A549 (cell line): ENCODE measurements at places on chromosomes 2 and 18.

- DNase-seq, result peak; percentile 90
Observed at GRCh38 chr18:63969942-63970808, at the start of gene SERPINB8. Gene SERPINB8 (plus strand): TSS chr18:63970081. CDS start chr18:63978309, 8,228 bp downstream.

GRCh38 chr2:64675860-64676259 lies 22.1 kb upstream of the SERTAD2 start:
- DNase-seq, result peak; percentile 32

- DNase-seq, result no peak
Observed at GRCh38 chr2:7007846-7008741, 90.9 kb downstream of the RNF144A start.

DNA sequence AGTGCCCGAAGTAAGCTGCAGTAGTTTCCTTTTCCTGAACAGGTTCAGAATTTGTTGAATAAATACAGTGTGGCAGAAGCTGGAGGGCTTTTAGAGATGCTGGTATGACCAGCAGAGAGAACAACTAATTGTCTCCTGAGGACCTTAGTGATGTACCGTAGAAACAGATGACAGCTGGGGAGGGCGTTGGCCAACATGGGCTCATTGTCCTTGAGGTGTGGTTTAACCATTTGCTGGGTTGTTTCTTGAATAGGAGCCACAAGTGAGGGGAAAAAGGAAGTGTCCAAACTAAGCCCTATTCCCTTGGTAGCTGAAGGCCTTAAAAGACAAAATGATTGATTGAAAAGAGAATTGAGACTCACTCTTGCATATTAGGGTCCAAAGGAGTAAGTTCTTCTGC lies 11.7 kb upstream of the FAM228A start:
- no peak for DNase-seq

DNA sequence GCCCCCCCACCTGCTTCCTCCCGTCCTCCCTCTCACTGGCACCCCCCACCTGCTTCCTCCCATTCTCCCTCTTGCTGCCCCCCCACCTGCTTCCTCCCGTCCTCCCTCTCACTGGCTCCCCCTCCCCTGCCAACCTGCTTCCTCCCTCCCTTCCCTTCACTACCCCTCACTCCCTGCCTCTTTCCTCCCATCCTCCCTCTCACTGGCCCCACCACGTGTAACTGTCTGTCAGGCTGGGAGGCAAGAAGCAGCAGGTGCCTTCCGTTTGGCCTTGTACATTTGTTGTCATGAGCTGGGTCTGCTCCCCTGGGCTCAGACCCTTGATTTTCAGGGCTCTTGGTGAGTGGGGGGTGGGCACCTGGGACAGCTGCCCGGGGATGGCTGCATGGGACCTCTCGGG lies 19.1 kb downstream of the RTP5 start:
- no peak for DNase-seq

GRCh38 chr2:64404002-64404731 lies 49.8 kb upstream of the LGALSL start:
- DNase-seq, result no peak

DNA sequence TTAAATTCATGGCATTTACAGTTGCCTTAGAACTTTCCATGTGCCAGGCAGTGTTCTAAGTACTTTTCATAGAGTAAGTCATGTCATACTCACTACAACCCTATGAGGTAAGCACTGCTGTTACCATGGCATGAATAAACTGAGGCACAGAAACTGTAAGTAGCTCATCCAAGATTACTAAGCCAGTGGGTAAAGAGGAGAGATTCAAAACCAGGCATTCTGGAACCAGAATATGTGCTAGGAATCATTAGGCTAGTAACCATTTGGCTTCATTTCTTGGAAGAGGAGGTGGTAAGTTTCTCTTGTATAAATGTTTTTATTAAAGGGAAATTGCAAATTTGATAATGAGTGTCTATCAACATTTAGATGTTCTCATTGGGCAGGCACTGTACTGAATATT lies 35.1 kb downstream of the SOX11 start:
- DNase-seq, result no peak

DNA sequence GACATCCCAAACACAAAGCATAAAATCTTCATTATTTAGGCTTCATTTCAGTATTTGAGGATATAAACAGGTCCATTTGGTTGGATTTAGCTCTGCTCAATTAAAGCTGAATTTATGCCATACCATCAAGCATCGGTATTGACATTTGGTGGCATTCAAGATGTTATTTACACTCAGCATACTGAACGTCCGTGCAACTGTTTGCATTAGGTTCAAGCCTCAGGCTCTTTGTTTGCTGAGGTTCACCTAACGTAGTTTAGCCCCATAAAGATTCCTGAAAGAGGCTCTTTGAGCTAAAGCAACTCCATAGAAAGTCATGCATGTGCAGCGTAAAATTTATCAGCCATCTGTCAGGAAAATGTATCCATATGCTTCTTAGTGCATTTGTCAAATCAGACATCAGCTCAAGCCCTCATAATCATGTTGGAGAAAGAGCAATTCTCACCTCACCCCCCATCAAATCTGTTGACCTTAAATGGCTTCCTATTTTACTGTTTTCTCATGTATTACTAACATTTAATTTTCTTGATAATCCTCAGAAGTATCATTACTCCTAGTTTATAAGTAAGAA lies 366.9 kb downstream of the EPHA4 start:
- no peak for DNase-seq

DNA sequence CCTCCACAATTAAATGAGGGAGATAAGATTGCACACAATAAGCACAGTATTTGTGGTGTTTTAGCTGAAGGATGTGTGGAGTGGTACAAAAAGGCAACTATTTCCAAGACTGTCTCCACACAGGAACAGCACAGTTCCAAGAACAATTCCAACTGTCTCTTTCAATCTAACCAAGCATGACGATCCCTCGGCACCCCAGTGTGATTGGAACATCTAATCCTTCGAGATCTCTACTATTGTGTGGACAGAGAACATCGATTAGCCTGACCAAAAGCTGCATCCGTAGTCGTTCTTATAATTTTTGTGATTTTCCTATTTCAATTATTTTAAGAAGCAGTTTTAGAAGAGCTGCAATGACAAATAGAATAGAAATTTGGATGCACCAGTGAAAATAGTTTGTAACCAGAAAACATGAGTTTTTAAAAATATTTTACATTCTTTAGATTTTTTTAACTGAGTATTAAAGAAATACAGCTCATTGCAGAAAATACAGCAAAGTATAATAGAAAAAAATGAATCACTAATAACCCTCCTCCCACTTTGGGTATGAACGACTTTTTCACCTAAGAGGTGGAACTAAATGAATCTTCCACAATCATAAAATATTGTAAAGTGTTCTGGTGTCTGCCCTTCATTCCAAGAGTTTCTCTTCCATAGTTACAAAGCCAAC lies 76.4 kb upstream of the CABLES1 start:
- no peak for DNase-seq

GRCh38 chr2:219706823-219707281 lies 79.4 kb downstream of the SLC4A3 start:
- DNase-seq, result no peak

DNA sequence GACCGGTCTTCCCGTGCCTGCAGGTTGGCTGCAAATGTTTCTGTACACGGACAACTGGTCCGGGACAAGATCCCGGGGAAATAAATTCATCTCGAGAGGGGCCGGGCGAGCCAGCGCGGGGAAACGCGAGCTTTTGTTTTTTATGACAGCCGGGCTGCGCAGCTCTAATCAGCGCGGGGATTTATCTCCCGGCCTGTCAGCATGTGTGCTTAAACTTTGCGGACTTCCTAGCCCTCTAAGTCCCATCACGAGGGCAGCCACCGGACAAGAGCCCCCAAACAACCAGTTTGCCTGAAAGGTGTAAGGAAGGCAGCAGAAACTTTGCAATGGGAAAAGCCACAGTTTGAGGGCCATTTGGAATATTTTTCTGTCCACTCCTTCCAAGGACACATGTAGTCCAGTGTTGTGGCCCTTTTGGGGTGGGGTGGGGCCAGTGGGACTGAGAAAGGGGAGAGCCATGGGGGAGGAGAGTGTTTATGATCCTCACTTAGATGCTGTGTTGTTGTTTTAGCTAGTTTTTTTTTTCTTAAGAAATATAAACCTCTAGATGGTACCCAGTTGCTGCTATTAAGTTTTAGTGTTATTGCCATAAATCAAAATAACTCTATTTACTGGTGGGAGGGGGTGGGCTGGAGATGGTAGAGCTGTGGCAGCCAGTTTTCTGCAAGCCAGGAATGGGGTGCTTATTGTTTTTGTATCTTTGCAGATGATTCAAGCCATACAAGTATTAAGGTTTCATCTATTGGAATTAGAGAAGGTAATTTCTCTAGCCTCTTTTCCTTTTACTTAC lies 6.0 kb downstream of the MEIS1 start:
- no peak for DNase-seq

- no peak for DNase-seq
Observed at GRCh38 chr2:217568289-217568971, 434.4 kb downstream of the TNS1 start.

DNA sequence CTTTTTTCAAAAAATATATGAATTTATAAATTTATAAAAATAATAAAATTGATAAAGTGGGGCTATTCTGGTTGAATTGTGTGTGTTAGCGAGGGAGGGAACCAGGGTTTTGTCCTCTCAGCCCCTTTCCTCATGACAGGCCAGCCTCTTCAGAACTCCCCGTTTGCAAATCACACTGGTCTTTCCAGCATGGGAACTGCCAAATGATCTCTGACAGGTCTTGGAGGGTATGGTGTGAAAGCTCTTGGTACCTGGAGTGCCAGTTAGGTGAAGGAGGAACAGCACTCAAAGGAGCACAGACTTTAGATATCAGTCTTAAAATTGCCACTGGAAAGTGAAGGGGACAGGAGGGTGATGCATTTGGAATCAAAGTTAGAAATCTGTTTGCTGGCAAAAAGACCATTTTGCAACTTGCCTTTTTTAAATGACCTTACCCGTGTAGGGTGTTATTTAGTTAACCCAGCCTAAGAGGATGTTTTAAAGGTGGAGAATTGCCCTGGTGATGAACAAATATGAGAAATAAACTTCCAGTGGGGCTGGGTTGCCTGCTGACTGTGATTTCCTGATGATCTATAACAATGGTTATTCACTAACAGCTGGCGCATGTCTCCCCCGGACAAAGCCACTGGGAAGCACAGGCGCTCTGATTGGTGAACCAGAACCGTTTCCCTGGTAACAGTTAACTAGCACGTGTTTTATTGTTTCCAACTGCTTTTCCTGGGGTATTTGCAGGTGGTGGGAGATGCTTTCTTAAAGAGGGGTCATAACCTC lies 85.3 kb upstream of the EFEMP1 start:
- DNase-seq, result peak; percentile 48

- no peak for DNase-seq
Observed at GRCh38 chr18:24043403-24043802, 28.8 kb downstream of the TTC39C start.

- DNase-seq, result no peak
Observed at GRCh38 chr2:31197166-31197565, 20.1 kb downstream of the CAPN14 start.

DNA sequence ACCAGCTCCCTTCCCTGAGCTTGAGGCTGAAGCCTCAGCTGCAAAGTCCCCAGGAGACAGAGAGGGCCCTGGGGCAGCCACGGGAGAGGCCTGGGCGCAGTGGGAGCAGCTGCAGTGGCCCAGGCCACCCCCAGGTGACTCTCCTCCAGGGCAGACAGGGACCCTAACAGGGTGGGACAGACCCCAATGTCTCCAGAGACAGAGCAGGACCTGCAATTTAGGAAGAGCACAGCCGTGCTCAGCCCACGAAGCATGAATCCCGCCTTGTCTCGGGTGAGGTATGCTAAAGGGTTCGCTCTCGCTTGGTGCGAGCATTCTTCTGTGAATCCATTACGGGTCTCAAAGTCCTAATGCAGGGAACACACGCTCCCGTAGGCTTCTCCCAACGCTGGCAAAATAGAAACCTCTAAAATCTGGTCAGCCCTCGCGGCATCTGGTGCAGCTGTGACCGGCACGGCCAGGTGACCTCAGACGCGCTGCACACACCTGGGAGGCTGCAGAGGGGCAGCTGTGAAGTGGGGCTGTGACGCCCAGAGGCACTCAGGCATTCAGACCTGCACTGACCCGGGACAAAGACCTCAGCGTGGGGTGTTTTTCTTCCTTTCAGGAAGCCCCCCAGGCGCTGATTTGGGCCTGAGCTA lies 12.6 kb downstream of the MBP start:
- no peak for DNase-seq

GRCh38 chr2:194320520-194320919 lies 1336.5 kb upstream of the SLC39A10 start:
- DNase-seq, result no peak

DNA sequence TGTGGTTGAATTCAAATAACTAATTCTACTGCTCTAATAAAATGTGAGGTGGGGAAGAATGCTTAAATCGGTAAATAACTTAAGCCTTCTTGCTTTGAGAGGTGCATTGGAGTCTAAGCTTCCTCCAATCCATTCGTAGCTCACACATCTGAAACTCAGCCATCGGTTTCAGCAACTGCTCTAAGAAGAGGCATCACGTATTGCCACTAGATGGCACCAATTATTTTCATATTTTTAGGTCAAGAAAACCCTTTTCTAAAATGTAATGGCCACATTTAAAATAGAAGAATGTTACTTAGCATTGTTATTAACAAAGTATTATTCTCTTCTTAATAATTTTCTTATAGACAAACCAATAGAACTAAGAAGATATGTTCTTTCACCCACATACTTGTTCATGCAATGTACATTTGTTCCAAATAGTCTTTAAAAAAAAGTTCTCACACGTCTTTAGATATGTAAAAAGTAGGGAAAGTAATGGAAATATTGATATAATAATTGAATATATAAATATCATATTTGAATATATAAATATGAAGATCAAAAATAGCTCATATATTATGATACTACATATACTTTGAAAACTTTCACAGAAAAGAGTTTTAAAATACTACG lies 229.8 kb downstream of the CCDC178 start:
- no peak for DNase-seq

- no peak for DNase-seq
Observed at GRCh38 chr2:69203166-69203985, 183.7 kb downstream of the GFPT1 start.

DNA sequence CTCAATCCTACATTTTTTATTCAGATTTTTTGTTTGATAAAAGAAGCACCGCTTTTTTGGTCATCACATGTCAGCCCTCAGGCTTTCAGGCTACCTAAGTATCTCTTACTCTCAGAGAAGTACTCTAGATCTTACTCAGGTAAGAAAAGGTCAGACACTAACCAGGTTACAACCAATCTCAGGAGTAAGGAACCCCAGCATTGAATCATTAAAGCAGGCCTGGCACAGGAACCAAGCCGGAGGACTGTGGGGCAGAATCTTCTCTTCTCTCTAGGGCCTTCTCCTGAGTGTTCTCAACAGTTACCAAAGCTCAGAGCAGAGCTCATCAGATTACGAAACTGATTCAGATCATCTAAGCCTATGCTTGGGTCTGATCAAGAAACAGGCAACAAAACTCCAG lies 28.2 kb downstream of the RBMS1 start:
- no peak for DNase-seq

GRCh38 chr2:241862775-241863535 lies 4.3 kb upstream of the PDCD1 start:
- DNase-seq, result no peak
